ENCODE measurements at places on chromosomes 7 and 10.

- no peak for DNase-seq
These were observed 50.3 kb downstream of the ASB13 start for GRCh38 chr10:5616046-5616445.

- no peak for DNase-seq
These were observed 133.6 kb upstream of the ASAH2 start for GRCh38 chr10:50384898-50385297.

GRCh38 chr7:155796381-155797261, 15.6 kb downstream of the SHH start:
- DNase-seq: peak; percentile 30

GRCh38 chr10:3776796-3777571, 8.0 kb downstream of the KLF6 start:
- DNase-seq: no peak

DNA sequence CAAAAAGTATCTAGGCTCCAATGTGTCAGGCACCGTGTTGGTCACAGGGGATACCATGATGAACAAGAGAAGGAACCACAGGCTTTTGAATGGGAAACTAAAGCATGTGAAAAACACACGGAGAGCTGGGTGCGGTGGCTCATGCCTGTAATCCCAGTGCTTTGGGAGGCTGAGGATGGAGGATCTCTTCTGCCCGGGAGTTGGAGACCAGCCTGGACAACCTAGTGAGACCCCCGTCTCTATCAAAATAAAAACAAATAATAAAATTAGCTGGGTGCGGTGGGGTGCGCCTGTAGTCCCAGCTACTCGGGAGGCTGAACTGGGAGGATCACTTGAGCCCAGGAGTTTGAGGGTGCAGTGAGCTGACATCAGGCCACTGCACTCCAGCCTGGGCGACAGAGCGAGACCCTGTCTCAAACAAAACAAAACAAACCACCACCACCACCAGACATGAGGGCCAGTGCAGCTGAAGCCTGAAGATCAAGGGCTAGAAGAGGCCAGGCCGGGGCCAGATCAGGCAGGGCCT, 611 bp upstream of the COPS6 start:
- no peak for DNase-seq

All from hematopoietic multipotent progenitor cell treated with erythropoietin and hydrocortisone succinate and interleukin-3 and kit ligand, for 17 days (in vitro differentiated cells).